Iris pigment epithelial cell (primary cell): ENCODE measurements at places on chromosomes 11 and 22.

- no peak for DNase-seq
Observed at GRCh38 chr11:112525844-112526590, 265.4 kb upstream of the PLET1 start.

GRCh38 chr11:134071306-134071705 is 2.4 kb downstream of the JAM3 start:
- DNase-seq, result no peak

GRCh38 chr22:18935889-18936529 is at the start of gene PRODH:
TSS of gene PRODH (minus strand) at chr22:18936293. CDS start at chr22:18936287, 6 bp downstream.
- no peak for DNase-seq

DNA sequence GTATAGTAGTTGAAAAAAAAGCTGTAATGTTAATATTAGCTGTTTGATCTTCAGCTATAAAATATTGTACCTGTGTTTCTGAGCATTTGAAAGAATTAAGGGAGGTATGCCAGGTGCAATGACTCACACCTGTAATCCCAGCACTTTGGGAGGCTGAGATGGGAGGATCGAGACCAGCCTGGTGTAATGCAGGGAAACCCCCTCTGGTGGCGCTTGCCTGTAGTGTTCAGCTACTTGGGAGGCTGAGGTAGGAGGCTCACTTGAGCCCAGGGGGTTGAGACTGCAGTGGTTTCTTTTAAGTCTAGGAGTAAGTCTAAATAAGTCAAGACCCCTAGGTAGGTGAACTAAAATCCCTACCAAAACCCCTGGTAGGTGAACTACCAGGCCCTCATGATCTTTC is 37.1 kb downstream of the TAF1D start:
- no peak for DNase-seq

DNA sequence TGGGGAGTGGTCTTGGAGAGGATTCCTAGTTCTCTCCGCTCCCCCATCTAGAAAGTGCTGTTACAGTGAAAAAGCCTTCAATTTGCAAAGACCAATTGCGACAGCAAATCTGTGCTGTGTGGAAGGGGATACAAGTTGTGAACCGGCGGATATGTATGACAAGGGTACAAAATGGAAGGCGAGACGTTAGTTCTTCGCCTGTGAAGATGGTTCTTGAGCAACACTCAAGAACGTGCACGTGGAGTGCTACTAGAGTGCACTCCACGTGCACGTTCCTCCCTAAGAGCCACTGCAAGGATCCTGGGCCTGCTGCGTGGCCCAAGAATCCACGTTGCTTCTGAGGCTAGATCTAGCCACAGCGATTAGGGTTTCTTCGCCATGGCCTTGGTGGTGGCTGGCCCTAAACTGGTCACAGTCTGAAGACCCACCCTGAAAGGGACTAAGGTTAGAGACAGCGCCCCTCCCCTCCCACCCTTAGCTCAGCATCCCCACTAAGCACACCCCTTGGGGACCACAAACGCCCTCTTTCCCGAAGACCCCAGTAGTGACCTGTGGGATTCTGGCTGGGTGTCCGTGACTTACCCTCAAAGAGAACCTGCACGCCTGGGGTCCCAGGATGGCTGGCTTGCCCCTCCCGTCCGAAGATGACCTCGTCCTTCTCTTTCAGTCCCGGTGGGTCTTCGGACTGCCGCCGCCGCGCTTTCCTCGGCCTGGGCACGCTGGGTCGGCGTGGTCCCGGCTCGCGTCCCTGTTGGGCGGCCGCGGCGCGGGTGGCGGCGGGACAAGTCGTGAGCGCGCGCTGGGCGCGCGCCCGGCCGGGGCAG is 519 bp upstream of the PDE3B start:
- no peak for DNase-seq

- DNase-seq, result no peak
Observed at GRCh38 chr22:38269466-38269865, 3.3 kb downstream of the TMEM184B start.

DNA sequence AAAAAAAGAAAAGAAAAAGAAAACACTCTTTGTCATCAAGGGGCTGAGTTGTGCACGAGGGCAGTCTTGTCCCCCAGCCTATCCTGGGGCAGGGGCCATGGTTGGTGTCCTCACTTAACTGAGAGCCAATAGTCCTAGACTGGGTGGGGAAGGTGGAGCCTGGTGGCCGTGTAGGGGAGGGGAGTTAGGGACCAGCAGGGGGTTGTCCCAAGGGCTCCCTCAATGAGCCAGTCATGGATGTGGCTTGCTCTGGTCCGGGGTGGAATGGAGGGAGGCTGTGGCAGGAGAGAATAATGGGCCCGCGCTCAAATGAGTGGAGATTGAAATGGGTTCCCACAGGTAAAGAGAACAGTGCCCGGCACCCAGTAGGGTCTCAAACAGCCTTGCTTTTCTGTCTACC is 46.2 kb downstream of the CACNA1I start:
- no peak for DNase-seq

- DNase-seq, result no peak
Observed at GRCh38 chr11:133104009-133104744, 428.1 kb downstream of the OPCML start.

- peak; percentile 57 for DNase-seq
Observed at GRCh38 chr22:50498322-50498890, 9.1 kb downstream of the LMF2 start.

- DNase-seq, result no peak
Observed at GRCh38 chr11:45603946-45604682, 61.3 kb downstream of the CHST1 start.

GRCh38 chr11:95816037-95816436 is 25.7 kb downstream of the CEP57 start:
- DNase-seq, result no peak

- no peak for DNase-seq
Observed at GRCh38 chr22:30718491-30718890, 23.8 kb downstream of the OSBP2 start.

DNA sequence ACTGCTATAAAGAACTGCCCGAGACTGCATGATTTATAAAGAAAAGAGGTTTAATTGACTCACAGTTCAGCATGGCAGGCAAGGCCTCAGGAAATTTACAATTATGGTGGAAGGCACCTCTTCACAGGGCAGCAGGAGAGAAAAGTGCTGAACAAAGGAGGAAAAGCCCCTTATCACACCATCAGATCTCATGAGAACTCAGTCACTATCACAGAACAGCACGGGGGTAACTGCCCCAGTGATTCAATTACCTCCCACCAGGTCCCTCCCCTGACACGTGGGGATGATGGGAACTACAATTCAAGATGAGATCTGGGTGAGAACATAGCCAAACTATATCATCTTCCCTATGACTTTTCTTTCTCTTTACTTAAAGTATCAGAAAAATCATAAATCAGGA is 104.0 kb upstream of the SYN3 start:
- no peak for DNase-seq

DNA sequence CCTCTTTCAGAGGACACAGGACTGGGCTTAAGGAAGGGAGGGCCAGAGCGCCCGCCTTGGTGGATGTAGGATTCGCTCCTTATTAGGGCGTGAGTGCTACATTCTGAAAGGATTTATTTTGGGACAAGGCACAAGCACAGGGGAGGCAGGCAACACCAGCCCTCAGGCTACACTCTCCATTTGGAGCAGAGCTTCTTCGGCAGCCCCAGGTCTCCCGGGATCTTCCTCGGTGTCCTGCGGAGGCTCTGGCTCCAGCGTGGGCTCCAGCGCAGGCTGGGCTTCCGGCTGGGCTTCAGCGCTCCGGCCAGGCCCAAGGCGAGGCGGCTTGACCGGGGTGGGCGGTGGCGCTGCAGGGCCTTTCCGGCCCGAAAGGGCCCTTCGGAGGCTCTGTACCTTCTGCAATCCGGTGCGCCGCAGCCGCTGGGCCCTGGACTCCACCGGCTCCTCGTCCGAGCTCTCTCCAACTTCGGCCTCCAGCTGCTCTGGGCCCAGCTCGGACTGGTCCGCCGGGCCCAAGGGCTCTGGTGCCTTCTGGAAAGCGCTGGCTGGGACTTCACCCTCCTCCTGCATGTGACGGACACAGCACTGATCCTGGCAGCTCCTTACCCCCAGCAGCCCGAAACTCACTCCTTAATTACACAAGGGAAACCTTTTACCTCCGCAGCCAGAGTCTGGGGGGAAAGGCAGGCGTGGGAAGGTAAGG is 1.1 kb downstream of the CAVIN3 start:
- DNase-seq, result peak; percentile 63

GRCh38 chr11:27076121-27076589 is 35.5 kb downstream of the BBOX1 start:
- DNase-seq, result no peak

- no peak for DNase-seq
Observed at GRCh38 chr11:112410325-112410724, 149.7 kb upstream of the PLET1 start.

DNA sequence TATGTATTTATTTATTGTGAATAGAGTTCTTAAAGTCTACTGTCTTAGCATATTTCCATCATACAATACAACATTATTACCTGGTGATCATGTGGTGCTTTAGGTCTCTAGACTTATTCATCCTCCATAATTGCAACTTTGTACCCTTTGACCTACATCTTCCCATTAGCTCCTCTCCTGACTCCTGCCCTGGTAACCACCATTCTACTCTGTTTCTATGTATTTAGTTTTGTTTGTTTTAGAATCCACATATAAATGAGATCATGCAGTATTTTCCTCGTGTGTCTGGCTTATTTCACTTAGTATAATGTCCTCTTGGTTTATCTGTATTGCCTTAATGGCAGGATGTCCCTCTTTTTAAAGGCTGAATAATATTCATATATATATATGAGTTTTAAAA is 22.7 kb downstream of the NCAM1 start:
- DNase-seq, result no peak

DNA sequence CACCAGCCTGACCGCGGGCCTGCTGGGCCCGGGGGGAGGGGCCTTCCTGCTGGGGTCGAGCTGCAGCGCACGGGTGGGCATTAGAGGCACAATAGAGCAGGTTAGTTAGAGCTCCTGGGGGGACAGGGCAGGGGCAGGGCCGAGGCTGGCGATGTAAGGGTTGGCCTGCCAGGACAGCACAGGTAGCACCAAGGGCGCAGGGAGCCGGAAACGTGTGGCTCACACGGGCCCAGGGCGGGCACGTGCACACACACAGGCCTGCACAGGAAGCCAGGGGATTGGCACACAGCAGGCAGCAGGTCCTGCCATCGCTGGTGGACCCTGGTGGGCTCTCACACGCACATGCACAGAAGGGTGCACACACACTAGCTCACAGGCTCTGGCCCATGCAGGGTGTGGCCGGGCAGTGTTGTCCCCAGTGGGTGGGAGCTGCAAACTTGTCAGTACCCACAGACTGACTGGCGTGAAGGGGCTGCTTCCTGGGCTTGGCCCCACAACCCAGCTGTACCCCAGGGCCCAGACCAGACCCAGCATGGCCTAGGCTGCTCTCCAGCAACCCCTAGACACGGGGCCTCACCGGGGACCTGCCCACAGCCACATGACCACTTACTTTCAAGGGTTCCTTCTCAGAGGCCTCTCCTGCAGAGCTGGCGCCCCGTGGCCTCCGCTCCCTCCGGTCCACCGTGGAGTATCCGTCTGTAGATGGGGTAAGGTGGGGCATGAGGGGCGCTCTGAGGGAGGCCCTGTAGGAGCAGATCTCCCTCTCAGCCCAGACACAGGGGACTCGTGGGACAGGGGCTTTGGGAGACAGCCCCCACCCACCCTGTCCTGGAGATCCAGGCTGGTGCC is 29.9 kb upstream of the TXNRD2 start:
- no peak for DNase-seq

- no peak for DNase-seq
Observed at GRCh38 chr22:48391820-48392219, 1435.9 kb downstream of the BRD1 start.

- DNase-seq, result no peak
Observed at GRCh38 chr11:124499711-124500110, 43.7 kb downstream of the OR8B12 start.

- DNase-seq, result no peak
Observed at GRCh38 chr11:125787827-125788226, at the start of gene PATE3. TSS of gene PATE3 (plus strand) at chr11:125788127. CDS start at chr11:125788152, 25 bp downstream.

- no peak for DNase-seq
Observed at GRCh38 chr11:126475014-126475991, 119.8 kb downstream of the ST3GAL4 start.

DNA sequence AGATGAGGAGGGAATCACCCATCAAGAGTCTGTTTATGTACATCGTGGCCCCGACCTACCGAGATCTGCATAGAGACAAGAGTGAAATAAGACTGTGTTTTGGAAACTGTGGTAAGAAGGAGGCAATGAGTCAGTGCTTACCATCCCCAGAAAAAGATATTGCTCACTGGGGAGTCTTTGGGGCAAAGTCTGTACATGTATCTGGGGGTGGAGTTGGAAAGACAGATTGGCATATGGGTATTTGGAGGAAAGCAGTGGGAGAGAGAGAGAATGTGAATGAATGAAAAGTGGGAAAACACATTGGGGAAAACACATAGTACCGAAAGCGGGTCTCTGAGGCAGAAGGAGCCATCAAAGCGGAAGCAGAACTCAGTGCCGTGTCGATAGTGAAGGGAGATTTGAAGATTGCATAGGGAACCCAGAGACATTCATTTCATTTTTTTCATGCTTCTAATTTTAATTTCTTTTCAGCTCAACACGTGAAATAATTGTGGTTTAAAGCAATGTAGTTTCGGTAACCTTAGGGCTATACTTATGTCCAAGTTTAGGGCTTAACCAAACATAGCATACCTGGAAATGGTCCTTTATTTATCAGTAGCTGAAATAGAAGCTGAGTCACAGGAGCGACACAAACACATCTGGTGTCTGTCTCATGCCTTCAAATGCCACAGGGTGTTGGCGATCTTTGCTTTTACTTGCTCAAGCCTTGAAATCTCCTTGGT is 98.6 kb upstream of the CD44 start:
- DNase-seq, result peak; percentile 92

DNA sequence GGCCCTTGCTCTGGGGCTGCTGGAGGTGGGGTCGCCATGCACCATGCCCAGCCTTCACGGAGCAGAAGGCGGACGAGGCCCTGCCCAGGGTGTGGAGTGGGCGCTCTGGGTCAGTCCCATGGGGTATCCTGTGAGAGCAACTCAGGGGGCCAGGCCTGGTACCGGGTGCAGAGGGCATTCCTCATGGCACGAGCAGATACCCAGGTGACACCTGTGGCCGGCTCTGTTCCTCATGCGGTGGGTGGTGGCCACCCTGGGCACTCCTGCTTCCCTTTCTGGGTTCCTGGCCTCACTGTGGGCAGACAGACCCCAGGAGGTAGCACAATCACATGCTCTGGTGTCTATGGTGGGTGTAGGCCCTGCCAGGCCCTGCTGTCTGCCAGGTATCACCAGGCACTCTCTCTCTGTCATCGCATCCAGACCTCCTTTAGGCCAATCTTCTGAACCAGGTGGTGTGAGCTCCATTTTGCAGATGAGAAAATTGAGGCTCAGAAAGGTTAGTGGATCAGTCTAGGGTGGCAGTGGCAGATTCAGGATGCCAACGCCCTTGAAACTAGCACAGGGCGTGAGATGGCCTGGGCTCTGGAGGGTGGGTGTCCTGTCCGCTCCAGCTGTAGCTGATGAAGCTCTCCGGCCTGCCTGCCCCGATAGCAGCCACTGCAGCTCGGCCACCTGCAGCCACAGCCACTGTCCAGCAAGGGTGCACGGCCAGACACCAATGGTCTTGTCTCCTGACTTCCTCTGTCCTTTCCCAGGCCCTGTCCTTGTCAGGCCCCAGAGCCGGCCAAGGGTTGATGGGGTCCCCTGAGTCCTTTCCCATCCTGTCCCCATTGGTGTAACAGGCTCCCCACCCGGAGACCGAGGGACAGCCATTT is 15.1 kb downstream of the DGKZ start:
- DNase-seq, result no peak

- DNase-seq, result no peak
Observed at GRCh38 chr11:2587132-2587930, 112.5 kb downstream of the KCNQ1OT1 start.
